ENCODE measurements at places on chromosomes 3 and 15.
A peak's percentile ranks its signal among the peaks of the same experiment; 100 is the strongest.

GRCh38 chr3:47540281-47540680 lies 26.8 kb upstream of the ELP6 start:
- H3K4me1 ChIP-seq: no peaks in the 10 kb centered on the region
- H3K4me3 ChIP-seq: no peak overlapping the region
- H3K36me3 ChIP-seq: no peaks in the 10 kb centered on the region
- DNase-seq: no peak
- H3K27ac ChIP-seq: no peak overlapping the region

DNA sequence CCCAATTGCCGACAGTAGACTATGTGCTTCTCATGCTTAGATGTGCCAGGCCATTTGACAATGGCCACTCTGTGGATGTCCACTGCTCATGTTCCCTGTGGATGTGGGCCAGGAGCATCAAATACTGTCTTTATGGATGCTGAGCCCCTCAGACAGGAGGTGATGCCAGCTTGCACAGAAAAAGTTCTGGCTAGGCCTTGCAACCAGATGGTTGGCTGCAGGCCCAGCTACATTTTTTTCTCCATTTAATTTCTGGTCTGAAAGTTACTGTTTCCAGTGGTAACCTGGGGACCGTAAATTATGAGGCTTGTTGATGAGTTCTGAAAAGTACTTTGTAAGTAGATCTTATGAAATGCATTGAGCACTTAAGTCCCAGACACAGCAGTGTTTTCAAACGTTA lies 228.5 kb downstream of the CHL1 start:
- no peak for DNase-seq
- H3K27me3 ChIP-seq: 0 out of 2 replicates have a peak, but pooled peaks cover 2% of the 10 kb centered on the region
- no peaks in the 10 kb centered on the region for H3K4me1 ChIP-seq
- H3K27ac ChIP-seq: no peak overlapping the region
- no peak overlapping the region for H3K4me3 ChIP-seq

DNA sequence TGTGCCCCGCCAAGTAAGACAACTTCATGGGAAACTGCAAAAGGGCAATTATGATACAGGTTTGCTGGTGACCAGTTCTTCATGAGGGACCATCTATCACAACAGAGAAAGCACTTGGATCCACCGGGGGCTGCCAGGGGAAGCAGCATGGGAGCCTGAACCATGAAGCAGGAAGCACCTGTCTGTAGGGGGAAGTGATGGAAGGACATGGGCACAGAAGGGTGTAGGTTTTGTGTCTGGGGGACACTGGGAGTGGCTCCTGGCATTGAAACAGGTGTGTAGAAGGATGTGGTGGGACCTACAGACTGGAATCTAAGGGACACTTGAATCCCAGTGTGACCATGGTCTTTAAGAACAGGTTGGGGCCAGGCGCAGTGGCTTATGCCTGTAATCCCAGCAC lies 22.6 kb downstream of the MKRN2 start:
- no peaks in the 10 kb centered on the region for H3K27me3 ChIP-seq
- H3K4me3 ChIP-seq: no peak overlapping the region
- H3K27ac ChIP-seq: no peak overlapping the region
- peaks cover 42% of the 10 kb centered on the region for H3K36me3 ChIP-seq

GRCh38 chr15:64870353-64870752 lies 28.6 kb downstream of the PLEKHO2 start:
- H3K4me3 ChIP-seq: no peak overlapping the region
- H3K4me1 ChIP-seq: no peaks in the 10 kb centered on the region
- DNase-seq: no peak
- no peaks in the 10 kb centered on the region for H3K36me3 ChIP-seq

DNA sequence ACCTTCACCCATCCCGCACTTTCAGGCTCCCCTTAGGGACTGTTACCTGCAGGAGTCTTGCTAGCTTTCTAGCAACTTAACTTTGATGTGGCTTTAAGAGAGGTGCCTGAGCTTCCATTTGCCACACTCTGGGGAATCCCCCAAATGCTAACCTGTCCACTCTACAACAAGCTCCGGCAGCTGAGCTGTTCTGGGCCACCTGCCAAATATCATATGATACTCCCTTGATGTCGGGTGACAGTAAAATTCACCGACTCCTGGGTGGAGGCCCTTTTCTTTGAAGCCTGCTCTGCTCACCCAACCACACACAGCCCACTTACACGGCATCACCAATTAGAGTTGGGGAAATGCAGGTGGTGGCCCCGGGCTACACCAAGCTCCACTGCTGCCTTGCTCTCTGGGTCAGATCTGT lies 38.0 kb upstream of the XCR1 start:
- H3K27me3 ChIP-seq: no peaks in the 10 kb centered on the region
- no peak overlapping the region for H3K4me3 ChIP-seq
- H3K36me3 ChIP-seq: no peaks in the 10 kb centered on the region
- no peak overlapping the region for H3K27ac ChIP-seq

- DNase-seq: no peak
- H3K27me3 ChIP-seq: no peaks in the 10 kb centered on the region
- H3K36me3 ChIP-seq: no peaks in the 10 kb centered on the region
- H3K4me3 ChIP-seq: peak overlapping the region; percentile 44
- H3K4me1 ChIP-seq: peaks cover 22% of the 10 kb centered on the region
Measured at GRCh38 chr15:41501931-41502794, 8.5 kb downstream of the ITPKA start.

GRCh38 chr3:159249472-159250174 lies 447.8 kb downstream of the MFSD1 start:
- DNase-seq: no peak
- no peaks in the 10 kb centered on the region for H3K4me1 ChIP-seq
- no peak overlapping the region for H3K27ac ChIP-seq
- no peaks in the 10 kb centered on the region for H3K36me3 ChIP-seq
- no peak overlapping the region for H3K4me3 ChIP-seq
- no peaks in the 10 kb centered on the region for H3K27me3 ChIP-seq

DNA sequence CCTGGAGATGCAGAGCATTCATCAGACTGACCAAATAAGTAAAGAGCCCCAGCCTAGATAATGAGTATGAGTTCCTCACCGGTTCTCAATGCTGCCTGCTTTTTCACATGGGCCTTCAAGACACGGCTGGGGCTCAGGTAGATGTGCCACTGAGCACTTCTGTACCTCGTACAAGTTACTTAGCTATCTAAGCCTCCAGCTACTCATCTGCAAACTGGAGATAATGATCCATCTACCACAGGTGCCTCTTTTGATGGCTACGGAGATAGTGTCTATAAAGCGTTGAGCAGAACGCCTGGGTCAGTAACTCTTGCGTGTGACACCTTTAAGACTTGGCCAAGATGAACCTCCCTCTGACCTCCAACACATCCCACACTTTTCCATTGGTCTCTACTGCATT lies 56.3 kb downstream of the CCR4 start:
- DNase-seq: no peak
- no peak overlapping the region for H3K27ac ChIP-seq
- H3K36me3 ChIP-seq: peaks cover 10% of the 10 kb centered on the region
- no peak overlapping the region for H3K4me3 ChIP-seq

GRCh38 chr3:133455960-133456359 lies 56.1 kb downstream of the BFSP2 start:
- H3K36me3 ChIP-seq: no peaks in the 10 kb centered on the region
- peak overlapping the region; percentile 98 for H3K27ac ChIP-seq
- no peaks in the 10 kb centered on the region for H3K27me3 ChIP-seq
- peak; percentile 41 for DNase-seq
- H3K4me3 ChIP-seq: no peak overlapping the region

GRCh38 chr3:108333961-108334360 lies 37.6 kb downstream of the HHLA2 start:
- no peak overlapping the region for H3K27ac ChIP-seq
- no peaks in the 10 kb centered on the region for H3K4me1 ChIP-seq
- no peak for DNase-seq
- H3K4me3 ChIP-seq: no peak overlapping the region
- no peaks in the 10 kb centered on the region for H3K36me3 ChIP-seq
